ENCODE measurements at places on chromosomes 5 and 9.

DNA sequence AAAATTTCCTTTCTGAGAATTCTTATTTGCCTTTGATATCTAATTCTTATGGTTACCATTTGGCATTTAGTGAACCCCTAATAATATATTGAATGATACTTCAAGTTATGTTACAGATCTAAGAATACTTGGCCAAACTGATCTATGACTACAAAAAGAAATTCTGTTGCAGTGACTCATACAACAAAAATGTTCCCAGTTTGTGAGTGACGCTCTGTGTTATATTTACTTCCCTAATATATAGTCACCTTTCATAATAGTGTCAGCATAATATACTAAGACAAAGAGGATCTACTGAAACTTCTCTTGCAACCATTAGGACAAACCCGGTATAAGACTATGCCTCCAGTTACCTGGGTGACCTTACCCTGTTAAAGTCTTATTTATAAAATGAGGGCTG, 216.9 kb upstream of the TLX3 start:
- no peak for DNase-seq

GRCh38 chr9:6889868-6890267, 132.1 kb downstream of the KDM4C start:
- no peak for DNase-seq

- no peak for DNase-seq
Observed at GRCh38 chr9:137109250-137110146, 5.0 kb downstream of the DPP7 start.

DNA sequence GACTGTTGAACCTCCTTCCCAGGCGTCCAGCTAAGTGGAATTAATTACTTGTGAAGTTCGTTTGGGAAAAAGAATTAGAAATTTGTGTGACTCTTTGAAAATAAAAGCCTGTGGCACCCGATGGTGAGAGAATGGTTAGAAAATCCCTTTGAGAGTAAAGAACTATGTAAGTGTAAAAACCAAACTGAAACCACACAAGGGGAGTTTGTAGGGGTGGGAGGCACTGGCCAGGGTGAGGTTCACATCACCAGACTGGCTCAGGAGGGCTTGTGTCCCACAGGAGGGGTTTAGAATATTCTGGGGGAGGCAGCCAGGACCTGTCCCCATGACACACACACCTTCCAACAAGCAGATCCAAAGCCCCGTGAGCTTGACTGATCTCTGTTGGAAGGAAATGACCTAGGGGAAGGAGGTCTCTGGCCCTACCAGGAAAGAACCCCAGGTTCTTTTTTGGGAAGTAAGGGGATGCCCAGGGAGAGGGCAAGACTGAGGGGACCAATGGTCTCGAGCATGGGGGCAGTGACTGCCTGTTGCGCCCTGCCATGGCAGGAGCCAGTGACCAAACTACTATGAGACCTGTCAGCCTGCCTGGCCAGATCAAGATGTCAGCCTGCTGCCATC, 4.3 kb downstream of the SPATA24 start:
- DNase-seq = no peak

DNA sequence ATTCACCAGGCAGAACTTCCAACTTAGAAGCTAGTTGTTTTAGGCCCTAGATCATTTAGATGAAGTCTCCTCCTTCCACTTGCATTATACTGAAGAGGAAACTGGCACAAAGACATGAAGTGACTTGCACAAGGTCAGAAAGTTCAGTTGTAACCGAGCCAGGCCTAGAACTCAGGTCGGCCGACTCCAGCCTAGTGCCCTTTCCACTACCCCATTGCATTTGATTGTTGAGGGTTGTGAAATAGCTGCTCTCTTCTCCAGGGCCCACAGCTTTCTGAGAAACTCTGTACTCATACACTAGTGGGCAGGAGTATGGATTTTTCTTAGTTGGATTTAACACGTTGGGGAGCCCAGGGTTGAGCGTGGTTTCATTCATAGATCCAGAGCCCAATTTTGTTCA, 5.6 kb downstream of the ZNF462 start:
- no peak for DNase-seq

DNA sequence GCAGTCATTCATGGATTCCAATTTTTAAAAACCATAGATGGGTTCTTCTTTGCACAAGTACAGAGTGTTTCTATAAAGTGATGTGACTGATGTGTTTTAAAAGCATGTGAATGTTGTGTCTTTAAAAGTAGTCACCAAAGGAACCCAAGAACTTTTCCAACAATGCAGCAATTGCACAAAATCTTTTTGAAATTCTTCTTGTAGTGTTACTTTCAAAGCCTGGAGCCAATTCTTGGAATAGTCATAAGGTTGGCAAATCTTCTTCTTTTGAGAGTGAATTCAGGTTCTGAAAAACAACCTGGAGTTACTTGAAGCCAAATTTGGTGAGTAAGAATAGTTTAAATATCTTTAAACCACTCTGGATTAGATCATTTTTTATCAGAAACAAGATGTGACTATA, 10.5 kb downstream of the GRAMD2B start:
- no peak for DNase-seq

DNA sequence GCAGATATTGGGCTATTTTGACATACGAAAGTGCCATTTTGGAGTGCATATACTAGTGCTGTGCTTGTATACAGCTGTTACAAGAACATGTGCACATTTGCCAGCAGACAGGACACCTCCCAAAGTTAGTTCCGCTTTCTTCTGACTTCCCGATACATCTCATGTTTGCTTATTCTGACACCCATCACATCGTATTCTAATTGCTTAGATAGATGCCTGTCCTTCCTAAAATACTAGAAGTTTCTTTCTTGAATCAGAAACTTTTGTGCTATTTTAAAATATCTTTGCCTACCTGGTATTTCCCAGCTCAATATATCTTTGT, 177.8 kb downstream of the TTLL11 start:
- no peak for DNase-seq

DNA sequence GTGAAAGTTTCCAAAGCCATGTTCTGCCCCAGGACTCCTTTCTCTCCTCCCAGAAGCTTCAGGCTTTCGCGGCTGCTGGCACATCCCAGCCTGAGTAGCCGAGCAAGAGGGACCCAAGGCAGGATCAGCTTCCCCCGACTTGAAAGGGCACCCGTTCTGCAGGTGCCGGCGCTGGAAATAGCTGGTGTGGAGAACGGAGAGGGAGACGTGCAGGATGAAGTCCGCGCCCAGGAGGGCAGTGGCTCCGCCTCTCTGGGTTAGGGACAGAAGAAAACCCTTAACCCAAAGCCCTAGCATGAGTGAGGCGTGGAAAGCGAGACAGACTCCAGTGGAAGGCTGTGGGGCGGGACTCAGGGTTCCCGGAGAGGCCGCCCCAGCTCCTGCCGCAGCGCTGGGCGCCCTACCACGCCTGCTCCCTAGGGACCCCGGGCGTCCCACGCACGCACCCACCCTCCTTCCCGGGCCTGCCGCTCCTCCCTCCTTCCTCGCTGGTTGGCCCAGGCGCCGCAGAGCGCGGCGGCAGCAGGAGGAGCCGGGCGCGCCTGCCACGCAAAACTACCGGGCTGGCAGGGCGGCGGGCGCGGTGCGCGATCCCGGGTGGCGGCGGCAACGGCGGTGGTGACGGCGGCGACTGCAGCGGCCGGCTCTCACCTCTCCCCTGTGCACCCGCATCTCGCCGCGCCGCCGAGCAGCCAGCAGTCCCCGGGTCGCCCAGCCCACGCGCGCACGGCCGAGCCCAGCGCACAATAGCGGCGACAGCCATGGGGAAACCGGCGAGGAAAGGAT, at the start of gene SLC1A1:
Gene SLC1A1 (plus strand): TSS at position 550 of the 786 bp plus-strand sequence. CDS start 212 bp downstream, at position 762.
- DNase-seq = no peak

DNA sequence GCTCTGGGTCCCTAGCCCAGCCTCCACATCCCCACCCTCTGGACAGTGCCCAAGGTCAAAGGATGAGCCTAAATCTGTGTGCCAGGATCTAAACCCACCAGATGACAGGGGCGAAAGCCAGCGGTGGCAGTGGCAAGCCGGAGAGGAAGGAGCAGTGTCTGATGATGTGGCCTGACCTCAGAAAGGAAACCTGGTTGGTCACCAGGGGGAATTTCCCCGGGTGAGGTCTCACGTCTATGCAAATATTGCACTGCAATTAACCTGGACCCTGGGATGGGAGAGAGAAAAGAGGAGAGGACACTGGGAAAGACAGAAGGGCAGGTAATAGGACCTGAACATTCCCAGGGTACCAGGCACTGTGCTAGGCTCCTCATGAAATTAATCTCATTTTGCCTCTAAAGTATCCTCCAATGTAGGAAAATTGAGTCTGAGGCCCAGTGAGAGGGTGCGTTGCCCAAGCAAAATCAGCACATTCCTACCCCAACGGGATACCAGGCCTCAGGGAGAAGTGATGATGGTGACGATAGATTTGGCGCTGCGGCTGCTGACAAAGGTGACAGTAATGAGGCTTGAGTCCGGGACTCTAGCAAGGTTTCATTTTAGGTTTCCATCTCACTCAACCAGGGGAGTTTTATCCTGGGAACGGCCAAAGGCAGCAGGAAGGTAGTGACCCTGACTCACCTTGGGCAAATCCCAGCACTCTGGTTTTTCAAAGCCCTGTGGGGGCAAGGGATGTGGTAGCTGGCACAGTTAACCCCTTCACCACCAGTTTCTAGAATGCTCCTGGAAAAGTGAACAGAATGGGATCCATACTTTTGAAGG, 13.4 kb upstream of the TNIP1 start:
- no peak for DNase-seq

GRCh38 chr5:68873198-68873597, 220.6 kb upstream of the SLC30A5 start:
- DNase-seq = no peak

DNA sequence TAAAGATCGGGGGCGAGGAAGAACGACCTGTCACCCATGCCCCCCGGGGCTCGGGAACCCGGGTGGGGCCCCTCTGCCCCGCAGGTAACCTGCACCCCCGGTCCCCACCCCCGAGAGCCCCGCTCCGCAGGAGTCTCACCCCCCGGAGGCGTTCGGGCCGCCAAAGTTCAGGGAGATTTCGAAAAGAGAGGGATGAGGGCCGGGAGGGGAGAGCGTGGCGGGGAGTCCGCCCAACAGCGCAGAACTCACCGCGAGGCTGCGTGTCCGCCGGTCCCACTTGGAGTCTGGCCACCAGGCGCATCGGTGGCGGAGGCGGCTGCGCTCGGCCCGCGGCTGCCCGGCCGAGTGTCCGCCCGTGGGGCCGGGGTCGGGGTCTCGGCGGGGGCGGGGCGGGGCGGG, at the start of gene PHF19:
Gene PHF19 (minus strand): TSS at position 347 of the 399 bp plus-strand sequence. CDS start 2,447 bp downstream, outside the sequence.
- DNase-seq = peak; percentile 55

- peak; percentile 93 for DNase-seq
Observed at GRCh38 chr5:157265714-157266285, at the start of gene CYFIP2. CYFIP2 (plus strand) TSS chr5:157266123; CDS start chr5:157285362, 19,239 bp downstream.

DNA sequence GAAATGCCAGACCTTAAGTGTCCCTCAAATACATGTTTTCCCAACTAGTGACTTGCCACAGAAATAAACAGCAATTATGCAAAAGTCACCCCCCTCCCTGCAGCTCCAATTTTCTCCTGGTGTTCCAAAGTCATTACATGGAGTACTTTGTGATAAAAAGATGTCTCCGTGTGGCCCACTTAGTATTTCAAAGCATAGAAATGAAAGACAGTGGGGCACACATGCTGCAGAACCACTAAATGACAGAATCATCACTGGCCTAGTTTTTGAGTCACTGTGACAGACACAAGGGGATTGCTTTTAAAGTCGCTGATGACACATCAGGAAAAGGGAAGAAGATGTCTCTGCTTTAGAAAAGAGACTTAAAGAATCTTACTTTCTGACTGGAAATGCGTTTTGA, 323.4 kb downstream of the PSAT1 start:
- DNase-seq = no peak

DNA sequence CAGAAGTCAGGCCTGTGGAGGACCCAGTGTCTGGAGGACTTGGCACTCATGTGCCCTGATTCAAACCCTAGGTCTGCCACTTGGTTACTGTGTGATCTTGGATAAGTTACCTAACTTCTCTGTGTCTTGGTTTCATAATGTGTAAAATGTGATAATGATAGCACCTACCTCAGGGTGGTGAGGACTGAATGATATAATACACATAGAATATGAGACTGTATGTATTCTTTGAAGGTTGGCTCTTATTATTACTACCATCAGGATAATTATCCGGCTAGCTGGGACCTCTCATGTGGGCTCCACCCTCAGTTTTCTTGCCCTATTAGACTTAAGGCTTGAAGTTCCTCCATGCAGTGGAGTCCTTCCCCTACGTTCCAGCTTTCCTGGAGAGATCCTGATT, 172.2 kb downstream of the COL23A1 start:
- no peak for DNase-seq

- DNase-seq = peak; percentile 7
Observed at GRCh38 chr9:121447321-121447834, 52.3 kb downstream of the GGTA1 start.

- DNase-seq = no peak
Observed at GRCh38 chr5:23528677-23529076, 21.3 kb downstream of the PRDM9 start.

GRCh38 chr9:25816439-25816838, 138.2 kb upstream of the TUSC1 start:
- DNase-seq = no peak

DNA sequence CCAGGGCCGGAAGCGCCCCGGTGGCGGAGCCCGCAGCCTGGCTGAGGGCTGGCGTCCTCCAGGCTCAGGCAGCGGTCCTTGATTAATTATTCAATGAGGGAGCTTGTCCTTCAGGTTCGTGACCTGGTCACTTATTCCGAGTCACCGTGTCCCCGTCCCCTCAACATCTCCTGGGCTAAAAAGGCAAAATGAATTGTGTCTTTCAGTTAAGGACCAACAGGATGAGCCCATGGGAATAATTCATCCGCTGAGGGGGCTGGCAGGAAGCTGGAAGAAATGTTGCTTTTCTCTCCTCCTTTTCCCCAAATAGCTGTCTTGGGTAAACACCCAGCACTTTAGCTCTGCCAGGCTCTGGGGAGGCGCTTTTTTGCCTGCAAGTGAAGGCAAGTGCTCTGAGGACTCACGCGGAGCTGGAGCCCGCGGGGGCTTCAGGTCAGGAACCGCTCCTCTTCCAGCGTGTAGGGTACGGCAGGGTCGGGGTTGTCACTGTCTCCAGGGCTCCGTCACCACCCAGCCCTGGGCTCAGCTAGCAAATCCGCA, 13.1 kb downstream of the KCNT1 start:
- no peak for DNase-seq

DNA sequence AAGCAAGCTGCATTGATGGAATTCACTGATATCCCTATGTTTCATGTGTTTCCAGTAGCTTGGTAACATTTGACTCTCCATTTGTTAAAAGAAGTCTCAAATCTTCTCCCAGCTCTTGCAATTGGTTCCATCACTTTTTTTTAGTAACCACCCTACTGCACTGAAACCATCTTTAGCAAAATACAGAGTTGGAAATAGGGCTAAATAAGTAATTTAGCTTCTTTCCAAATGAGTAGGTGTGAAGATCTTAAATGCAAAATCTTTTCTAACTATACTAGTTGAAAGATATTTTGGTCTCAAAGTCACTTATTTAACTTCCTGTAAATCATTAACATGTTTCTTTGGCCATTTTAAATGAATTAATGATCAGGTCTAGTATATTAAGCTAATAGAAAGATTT, 138.1 kb downstream of the DIRAS2 start:
- DNase-seq = no peak

DNA sequence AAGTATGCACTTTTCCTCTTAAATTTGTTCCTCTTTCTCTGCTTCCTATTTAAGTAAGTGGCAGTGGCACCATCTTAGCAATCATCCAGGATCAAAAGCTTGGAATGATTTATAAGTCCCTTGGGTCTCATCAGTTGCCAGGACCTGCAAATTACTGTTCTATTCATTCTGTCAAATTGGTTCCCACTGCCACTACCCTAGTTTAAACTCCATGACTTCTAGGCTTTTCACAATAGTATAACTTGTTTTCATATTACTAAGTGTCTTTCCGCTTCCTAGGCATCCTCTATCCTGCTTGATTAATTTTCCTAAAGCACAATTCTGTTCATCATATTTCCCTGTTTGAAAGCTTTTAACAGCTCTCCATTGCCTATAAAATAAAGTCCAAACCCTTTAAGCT, 363.9 kb upstream of the MEF2C start:
- no peak for DNase-seq
